ENCODE measurements at places on chromosomes 1 and 21.

GRCh38 chr1:231691618-231692259, 65.1 kb downstream of the DISC1 start:
- no peak for DNase-seq

- DNase-seq = no peak
Observed at GRCh38 chr1:3316340-3316943, 138.0 kb upstream of the ARHGEF16 start.

DNA sequence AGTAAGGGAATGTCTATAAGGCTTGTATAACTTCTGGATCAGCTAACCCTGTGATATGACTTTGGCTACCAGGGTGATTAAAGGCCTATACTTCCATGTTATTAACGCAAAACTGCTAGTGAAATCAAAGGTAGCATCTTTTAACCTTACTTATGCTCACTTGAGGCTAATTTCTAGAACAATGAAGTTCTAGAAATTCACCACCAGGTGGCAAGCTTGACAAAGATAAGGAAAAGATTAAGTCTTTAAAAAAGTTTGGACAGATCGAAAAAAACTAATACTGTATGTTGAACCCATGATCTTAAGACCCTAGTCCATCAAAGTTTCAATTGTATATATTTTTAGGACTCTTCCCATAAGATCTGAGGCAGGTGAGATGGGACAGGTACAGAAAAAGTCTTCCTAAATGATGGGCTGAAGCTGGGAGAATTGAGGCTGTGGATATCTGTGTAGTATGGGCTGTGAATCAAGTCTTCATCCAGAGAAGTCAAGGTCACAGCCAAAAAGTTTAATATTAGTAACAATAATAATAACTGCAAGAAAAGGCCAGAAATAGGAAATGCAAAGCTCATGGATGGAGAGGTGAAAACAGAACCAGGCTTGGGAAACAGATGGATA, 18.8 kb downstream of the KYAT3 start:
- DNase-seq = no peak

GRCh38 chr1:54225986-54226559, 26.1 kb downstream of the MRPL37 start:
- no peak for DNase-seq

DNA sequence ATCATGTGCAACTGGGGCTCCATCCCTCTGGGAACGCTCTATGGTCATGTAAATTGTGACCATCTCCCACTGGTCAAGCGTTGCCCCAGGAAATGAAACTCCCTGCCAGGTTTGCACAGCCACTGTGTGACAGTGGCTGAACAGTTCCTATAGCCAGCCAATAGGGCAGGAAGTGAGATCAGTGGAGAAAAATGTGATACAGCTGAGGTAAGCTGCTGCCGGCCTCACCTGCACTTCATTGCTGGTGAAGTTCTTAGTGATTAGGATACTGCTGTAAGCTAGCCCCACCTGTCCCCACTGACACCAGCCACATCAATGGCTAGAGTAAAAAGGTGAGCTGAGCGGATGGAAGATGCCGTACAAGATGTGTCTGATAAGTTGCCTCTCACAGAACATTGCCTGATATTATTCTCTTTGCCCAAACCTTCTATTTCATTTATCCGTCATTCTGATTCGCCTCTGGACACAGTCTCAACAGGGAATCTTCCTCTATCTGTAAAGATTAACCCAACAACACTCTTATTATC, 38.4 kb upstream of the CDC42BPA start:
- DNase-seq = no peak

DNA sequence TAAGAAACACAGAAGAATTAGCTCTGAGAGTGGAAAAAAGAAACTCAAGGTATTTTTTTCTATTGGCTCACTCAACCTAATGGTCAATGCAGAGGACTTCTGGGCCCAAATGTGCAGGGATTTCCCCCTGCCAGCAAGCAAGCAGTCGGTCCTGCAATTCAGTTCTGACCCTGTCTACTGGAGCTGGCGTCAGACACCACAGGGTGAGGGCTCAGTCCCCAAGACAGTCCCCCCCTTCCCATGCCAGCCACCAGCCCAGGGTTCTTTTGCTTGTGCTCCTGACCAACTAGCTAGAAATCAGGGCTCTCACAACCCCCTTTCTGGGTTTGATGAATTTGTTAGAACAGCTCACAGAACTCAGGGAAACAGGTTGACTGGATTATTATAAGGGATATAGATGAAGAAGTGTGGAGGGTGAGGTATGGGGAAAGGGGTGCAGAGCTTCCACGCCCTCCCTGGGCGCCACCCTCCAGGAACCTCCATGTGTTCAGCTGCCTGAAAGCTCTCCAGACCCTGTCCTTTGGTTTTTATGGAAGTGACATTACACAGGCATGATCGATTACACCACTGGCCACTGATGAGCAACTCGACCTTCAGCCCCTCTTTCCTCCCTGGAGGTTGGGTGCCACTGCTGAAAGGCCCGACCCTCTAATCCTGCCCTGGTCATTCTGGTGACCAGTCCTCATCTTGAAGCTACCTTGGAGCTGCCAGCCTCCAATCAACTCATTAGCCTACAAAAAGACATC, 22.5 kb upstream of the PWP2 start:
- no peak for DNase-seq

GRCh38 chr1:52288286-52288685, 77.7 kb downstream of the CC2D1B start:
- DNase-seq = no peak

DNA sequence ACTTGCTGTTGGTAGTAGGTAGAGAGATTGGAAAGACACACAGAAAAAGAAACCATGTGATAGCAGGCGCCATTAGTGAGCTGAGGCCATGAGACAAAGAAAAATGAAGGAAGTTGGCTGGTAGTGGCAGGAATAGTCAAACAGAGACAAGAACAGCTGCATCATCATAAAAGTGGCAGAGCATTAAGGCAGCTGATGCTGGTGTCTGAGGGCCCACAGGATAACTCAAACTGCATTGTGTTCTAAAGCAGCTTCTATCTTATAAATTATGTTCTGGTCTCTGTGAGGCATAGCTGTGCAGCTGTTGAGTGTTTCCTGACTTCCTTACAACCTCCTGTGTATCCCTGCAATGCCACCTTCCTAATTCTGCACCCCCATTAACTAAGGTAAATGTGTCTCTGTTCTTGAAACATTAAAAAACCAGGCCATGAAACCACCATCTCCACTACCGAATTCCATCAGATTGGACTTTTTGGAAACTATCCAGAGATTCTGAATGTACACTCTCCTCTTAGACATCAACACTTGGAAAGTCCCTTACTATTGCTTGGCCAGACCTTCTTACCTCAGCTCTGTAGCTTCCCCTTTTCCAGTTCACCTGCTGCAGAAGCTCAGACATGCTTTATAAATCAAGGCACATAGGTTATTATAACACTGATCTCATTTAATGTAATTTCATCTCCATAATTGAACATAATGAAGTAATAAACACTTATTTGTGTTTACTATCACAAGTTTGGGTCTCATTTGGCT, 23.4 kb upstream of the ARHGAP29 start:
- no peak for DNase-seq

DNA sequence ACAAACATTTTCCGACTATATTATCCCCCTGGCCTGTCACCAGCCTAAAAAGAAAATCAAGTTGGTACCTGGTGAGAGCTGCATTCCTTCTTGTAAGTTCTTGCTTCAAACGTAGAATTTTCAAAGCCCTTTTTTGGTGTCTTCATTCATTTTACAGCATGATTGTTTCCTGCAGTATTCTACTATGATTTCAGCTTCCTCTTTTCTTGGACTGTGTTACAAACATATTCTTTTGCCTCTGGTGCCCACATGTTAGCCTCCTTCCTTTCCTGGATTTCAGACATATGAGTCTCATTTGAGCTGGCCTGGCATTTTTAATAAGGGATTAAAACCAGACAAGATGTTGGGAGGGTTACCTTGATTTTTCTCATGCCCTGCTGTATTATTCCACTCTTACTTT, 142.5 kb downstream of the PIGK start:
- no peak for DNase-seq

GRCh38 chr1:183653876-183654451, 848 bp upstream of the APOBEC4 start:
- DNase-seq = no peak

DNA sequence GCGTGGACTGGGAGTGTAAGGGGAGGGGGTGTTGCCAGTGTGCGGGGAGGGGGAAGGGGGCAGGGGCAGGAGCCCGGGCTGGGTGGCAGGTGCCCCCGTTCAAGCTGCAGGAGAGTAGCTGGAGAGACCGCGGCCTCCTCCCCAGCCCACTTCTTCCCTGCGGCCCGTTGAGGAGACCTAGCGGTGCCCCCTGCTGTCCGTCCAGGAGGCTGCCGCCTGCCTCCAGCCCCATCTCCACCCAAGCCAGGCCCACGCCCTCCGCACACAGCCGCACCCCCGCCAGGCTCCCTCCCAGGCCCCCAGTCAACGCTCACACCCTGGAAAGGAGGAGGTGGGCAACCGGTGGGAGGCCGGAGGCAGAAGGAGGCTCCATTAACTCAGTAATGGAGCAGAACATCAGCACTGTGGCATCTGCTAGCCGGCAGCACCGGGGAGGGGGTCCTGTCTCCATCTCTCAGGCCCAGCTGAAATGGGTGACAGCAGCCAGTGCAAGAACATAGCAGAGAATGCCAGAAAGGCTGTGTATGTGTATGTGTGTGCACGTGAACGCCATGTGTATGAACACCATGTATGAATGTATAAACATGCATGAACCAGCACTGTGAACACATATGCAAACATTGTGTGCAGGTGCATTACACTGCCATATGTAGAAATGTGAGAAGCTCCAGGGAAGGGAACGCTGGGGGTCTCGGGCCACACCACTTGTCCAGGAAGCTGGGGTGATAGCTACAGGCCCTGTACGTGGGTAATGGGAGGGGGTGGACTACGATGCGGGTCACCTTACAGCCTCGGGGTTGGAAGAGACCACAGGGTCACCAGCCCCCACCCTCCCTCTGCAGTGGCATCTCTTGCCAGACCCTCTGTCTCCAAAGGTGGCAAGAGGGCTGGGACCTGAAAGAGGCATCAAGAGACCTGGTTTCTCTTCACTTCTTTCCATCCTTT, 84.6 kb downstream of the SYT2 start:
- DNase-seq = peak; percentile 20

GRCh38 chr1:24250791-24251190, 63.7 kb upstream of the IFNLR1 start:
- no peak for DNase-seq

DNA sequence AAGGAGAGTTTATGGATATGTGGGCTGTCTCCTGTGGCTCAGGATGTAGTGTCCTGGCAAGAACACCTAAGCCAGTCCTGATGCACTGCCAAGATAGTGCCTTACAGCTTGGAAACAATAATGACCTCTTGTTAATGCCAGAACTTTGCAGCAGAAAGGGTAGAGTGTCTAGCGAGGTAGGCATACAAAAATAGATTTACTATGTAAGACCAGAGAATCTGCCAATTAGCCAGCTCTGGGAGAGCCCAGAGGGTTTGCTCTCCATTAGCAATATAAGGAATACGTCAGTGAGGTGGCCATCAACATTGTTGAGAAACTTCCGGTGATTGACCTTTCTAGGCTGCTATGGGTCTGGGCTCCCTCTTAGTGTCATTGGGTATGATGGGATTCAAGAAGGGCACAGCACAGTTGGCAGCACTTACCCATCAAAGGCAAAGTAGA, 178.5 kb upstream of the GALNT2 start:
- no peak for DNase-seq

- DNase-seq = no peak
Observed at GRCh38 chr1:187921426-187921825, 1092.7 kb downstream of the PLA2G4A start.

GRCh38 chr1:21149430-21149854, 27.3 kb downstream of the EIF4G3 start:
- no peak for DNase-seq

GRCh38 chr1:168582688-168583336, 6.4 kb downstream of the XCL1 start:
- DNase-seq = peak; percentile 18

DNA sequence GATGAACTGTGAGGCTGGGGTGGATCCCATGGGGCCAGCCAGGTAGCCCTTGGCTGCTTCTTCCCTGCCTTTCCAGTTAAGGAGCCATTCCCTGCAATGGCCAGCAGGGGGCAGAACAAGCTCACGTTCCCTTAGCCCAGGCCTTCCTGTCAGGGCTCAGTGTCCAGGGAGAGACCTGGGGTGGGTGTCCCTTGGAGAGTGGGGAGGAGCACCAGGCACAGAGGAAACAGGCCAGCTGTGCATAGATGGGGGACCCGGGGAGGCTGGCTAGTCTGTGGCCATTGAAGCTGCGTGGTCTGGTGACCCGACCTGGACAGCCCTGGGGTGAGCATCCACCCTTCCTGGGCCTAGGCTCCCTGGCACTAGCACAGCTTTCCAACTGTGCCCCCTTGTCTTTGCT, 13.2 kb upstream of the EPS8L3 start:
- peak; percentile 66 for DNase-seq

GRCh38 chr21:41824466-41825207, 54.5 kb downstream of the PRDM15 start:
- no peak for DNase-seq
